Right forelimb (tissue), 1 donor: ENCODE measurements at places on chromosomes 6 and 20.
A peak's percentile ranks its signal among the peaks of the same experiment; 100 is the strongest.

- DNase-seq = no peak
Measured at GRCh38 chr20:40233406-40233805, 455.6 kb downstream of the MAFB start.

DNA sequence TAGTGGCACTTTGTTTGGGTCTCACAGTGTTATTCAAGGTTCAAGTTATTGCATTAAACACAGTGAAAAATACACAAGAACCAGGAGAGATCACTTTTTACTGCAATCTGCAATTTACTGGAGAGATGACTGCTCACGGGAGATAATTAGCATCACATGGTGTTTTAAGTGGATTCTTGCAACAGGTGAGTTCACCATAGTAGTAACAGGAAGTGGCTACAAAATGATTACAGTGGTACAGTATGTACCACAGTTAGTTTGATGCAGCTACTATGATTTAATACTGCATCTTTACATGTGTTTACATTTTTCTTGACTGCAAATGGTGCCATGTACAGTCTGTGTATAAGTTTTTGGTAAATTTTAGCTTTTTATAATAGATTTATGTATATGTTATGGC is 96.5 kb upstream of the SCP2D1 start:
- no peak for DNase-seq

DNA sequence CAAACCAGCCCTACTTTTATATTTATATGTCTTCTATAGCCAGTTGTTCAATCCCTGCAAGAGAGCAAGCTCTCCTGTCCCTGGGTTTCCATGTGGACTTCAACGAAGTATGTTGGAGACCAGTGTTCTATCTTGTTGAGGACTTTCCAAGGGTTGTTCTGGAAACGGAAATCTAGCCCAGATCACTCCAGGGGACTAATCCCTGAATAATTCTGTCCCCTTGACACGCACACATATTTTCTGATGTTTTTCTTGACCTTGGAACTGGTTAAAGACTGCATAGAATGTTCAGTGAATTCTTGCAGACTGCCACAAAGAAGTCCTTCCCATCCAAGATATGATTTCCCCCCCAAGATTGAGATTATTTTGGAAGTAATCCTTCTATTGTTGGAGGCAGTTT is 9.5 kb upstream of the MYLK2 start:
- no peak for DNase-seq

DNA sequence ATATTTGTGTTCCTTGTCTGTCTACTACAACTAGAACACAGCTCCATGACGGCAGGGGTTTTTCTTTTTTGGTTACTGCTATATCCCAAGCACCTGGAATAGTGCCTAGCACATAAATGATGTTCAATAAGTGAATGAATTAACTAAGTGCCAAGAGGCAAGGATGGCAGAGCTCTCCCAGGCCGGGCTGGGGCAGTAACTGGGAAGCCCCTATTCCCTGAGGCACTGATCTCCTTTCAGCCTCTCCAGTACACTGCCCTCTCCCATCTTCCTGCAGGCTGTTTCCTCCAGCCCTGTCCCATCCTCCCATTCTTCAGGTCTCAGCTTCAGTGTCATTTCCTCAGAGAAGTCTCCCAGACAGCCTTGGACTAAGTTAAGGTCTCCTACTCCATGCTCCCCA is 29.0 kb upstream of the SPDEF start:
- no peak for DNase-seq

DNA sequence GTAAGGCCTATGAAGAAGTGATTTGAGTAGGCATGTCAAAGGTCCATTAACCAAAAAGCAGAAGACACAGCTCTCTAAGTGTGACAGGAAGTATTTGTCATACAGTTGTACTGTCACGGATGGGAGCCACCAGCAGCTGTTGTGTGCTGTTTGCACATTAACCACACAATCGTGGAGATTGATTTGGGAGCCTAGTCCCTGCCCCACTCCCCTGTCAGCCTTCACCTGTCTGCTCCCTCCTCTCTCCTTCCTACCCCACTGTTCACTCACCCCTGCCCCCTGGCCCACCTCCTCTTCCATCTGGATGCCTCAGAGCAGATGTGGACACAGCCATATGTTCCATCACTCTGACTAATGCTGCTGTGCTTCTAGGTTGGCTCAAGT is 124.7 kb upstream of the SPACA1 start:
- no peak for DNase-seq

- no peak for DNase-seq
Measured at GRCh38 chr6:159983641-159984080, 14.8 kb downstream of the IGF2R start.

DNA sequence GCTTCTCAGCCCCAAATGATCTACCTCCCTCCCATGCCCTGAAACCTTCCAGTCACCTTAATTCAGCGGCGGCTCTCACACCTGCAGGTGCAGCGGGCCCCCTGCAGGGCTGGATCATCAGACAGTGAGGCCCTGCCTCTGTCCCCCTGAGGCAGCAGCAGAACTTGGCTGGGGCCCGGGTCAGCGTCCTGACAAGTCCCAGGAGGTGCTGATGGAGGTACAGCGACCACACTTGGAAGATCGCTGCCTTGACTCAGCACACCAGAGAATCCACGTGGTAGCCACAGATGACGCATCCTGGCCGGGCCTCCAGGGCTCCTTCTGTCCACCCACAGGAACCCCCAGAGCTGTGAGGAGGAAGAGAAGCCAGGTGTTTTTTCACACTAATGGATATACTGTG is 116.4 kb upstream of the THBS2 start:
- no peak for DNase-seq

DNA sequence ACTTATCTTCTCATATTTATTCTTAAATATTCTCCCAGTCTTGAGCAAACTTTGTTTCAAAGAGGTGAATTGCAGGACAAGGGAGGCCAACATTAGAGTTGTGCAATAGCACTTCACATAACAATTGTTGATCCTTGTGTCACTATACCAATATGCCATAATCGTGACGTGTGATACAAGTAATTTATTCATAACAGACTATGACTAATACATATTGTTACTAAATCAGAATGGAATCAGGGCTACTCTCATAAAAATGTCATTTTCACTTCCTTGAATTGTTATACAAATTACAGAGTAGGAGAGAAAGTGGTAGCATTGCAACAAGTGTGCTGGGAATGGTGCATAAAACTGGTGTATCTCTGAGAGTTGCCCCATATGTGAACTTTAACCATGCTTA is 37.2 kb upstream of the PLCB1 start:
- DNase-seq = no peak

DNA sequence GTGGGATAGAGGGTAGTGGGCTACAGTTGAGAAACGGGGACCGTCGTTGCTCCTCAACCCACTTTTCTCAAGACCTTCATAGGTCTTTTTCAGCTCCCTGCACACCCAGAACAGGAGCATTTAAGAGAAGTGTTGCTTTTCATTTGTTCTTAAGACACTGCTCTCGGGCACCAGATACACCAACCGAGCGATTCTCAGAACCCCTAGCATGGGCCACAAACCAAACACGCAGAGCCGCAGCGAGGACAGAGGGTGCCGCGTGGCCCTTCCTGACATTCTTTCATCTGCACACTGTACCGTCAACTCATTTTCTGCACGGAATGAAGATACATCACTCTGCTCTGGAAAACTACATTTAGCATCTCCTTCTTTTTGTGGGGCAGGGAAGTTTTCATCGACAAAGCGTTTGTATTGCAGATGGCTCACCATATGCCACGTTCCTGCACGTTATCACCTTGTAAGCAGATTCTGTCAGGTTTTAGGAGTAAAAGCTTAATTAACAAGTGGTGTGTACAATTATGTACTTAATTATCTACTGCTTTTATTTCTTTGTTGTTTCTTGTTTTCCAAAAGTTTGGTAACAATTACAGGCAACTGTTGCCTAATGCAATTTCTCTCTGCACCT is 70.4 kb upstream of the MLN start:
- no peak for DNase-seq

- no peak for DNase-seq
Measured at GRCh38 chr20:14609328-14610221, 272.2 kb upstream of the FLRT3 start.

DNA sequence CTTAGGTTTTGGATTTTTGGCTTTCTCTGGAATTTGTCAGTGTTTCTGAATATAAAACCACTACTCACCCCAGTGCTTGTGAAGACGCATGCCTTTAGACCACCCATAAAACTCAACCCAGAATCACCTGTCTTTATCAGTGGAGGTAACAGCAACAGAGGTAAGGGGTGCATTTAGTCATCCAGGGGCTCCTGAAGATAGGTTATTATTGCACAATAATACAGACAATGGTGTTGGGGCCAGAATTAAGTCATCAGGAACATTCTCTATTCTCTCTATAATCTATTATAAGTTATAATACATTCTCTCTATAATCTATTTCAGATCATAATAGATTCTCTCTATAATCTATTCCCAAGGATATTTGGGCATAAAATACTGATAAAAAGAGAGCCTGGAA is 100.2 kb upstream of the KCNQ5 start:
- no peak for DNase-seq

GRCh38 chr6:107114926-107115694 is at the start of gene BEND3:
TSS of gene BEND3 (minus strand) at chr6:107115515. CDS start at chr6:107099285, 16,230 bp downstream.
- DNase-seq = peak; percentile 80

DNA sequence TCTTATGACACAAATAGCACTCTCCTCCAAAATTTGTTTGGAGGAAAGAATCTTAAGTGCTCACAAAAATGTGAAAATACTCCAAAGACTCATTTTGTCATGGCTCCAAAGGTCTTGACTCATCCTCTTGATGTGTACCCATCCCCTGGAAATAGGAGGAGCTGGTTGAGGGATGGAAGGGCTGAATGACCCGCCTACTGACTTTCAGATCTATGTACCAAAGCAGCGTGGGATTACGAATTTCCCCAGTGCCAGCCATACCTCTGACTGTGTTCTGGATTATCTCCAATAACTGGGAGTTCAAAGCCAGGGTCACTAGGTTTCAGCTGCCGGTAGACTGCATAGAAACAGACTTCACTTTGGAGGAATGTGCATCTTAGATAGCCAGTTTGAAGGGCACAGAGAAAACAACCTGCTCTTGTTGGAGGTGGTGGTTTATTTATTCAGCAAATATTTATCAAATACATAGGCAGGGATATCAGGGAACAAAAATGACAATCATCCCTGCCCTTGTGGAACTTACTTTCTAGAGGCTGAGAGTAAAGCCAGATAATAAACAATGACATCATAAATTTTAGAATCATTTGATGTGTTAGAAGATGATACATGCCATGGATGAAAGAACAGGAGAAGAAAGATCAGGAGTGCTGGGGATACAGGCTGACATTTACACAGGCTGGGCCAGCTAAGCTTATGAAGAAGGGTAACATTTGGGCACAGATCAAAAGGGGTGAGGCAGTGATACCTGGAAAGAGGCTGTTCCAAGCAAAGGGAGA is 246.6 kb downstream of the TBXT start:
- DNase-seq = no peak

DNA sequence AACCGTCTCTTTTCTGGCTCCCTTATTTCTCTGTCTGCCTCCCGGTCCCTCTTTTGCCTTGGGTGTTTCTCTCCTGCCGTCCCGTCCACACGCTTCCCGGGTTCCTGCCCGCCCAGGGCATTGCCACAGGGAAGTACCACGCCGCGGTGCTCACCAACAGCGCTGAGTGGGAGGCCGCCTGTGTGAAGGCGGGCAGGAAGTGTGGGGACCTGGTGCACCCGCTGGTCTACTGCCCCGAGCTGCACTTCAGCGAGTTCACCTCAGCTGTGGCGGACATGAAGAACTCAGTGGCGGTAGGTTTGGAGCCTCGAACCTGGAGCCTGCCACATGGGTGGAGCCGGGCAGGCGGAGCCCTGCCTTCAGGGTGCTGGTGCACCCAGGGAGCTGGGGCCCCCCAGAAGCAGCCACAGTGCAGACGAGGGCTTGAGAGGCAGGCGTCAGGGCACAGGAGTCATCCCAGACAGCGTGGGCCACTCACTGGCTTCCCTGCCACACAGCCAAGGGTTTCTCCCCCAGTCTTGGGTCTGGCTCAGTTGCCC is 21.3 kb downstream of the NPEPL1 start:
- DNase-seq = peak; percentile 41

DNA sequence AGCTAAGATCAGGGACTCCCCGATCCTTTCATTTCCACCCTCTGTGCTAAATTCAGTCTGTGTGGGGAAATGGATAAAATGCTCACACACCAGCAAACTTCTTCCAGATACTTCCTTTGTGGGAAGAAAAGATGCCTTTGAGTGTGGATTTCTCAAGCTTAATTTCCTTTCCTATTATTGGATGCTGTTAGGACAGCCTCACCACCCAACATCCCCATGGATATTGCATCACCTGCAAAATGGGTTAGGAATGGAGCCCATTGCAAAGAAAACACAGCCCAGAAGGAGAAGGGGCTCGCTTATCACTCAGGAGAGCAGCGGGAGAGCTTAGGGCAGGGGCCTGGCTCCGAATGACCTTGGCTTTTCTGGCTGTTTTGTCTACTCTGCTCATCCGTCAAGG is 272.2 kb downstream of the CDC5L start:
- DNase-seq = no peak

- peak; percentile 74 for DNase-seq
Measured at GRCh38 chr6:107633680-107634323, 143.9 kb downstream of the SOBP start.
